ENCODE measurements at places on chromosomes 6 and 20.

GRCh38 chr20:23415959-23416583, 5.2 kb downstream of the NAPB start:
- no peak for DNase-seq

- no peak for DNase-seq
Measured at GRCh38 chr6:112899541-112899940, 552.4 kb downstream of the RFPL4B start.

GRCh38 chr20:23326774-23327173, 23.8 kb upstream of the NXT1 start:
- no peak for DNase-seq

DNA sequence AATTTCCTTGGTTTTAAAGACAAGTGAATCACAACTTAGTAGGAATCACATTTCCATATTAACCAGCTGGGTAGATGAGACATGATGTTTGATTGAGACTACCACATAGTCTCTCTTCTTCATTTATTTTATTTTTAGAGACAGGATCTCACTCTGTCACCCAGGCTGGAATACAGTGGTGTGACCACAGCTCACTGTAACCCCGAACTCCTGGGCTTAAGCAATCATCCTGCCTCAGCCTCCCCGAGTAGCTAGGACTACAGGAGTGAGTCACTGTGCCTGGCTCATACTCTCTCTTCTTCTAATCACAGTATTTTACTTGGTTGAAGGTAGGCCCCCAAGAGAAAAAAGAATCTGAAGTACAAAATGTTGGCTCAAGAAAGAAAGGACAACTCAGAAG, 80.2 kb upstream of the ASF1A start:
- peak; percentile 17 for DNase-seq

DNA sequence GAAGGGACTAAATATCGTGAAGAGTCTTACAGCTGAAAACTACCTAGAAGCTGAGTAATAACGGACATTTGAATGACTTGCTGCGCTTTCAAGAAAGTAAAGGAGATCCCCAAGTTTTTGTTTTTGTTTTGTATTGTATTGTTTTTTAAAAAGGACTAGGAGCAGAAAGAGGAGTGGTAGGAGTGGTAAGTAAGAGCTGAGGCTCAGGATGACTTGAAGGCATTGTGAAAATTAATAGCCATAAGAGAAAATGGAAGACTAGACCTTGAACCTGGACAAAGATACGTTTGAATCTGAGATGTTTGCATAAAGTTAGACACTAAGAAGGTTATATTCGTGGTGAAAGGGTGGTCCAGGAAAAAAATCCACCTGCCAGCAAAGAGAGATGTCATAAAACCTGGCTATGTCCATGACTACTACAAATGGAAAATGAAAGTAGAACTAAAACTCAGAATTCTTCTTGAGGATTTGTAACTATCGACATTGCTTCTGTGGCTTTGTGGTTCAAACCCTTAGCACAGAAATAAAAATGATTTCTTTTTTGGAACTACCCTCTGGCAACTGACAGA, 824.8 kb upstream of the FLRT3 start:
- DNase-seq, result no peak

GRCh38 chr20:62133864-62134263, 9.3 kb downstream of the PSMA7 start:
- no peak for DNase-seq

GRCh38 chr20:44618318-44618731, 33.2 kb downstream of the ADA start:
- peak; percentile 74 for DNase-seq

- DNase-seq, result no peak
Measured at GRCh38 chr6:26252077-26252472, 112.9 kb upstream of the BTN3A2 start.

DNA sequence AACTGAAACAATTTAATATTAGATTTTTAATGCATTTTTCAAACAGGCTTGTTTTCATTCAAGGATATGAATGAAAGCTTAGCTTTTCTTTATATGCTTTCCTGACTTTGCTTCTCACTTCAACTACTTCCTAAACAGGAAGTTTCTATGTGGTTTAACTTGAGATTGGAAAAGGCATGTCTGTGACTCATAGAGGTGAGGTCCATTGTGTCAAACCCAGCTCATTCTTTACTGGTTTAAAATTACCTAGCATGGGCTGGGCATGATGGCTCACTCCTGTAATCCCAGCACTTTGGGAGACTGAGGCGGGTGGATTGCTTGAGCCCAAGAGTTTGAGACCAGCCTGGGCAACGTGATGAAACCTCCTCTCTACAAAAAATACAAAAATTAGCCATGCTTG, 34.4 kb downstream of the EFHC1 start:
- no peak for DNase-seq

DNA sequence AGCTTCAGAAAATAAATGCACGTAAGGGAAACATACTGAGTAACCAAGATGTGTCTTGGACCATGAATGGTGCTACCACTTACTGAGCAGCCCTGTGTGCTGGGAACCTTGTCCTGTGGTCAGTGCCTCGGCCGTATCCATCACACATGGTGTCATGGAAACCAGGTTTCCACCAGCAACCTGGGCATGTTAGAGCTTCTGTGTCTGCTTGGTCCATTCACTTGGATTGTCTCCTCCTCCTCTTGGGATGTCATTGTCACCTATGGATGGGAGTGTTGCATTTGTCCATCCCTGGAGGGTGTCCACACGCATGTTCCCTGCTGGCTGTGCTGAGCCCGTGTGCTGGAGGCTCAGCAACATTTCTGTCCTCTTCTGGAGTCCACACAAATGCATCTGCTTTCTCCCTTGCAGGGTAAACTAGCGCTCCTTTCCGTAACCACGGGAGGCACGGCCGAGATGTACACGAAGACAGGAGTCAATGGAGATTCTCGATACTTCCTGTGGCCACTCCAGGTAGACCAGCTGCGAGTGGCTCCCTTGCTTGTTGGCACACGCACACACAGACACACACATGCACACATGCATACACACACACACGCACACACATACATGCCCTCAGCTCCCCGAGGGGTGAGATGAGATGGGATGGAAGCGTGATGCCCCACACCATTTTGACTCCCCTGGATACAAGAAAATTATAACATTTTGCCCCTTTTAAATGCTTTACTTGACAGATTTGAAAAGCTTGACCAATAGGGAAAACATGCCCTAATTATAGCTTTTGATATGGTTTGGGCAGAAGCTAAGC, 17.0 kb downstream of the NQO2 start:
- no peak for DNase-seq

All from CD4-positive, alpha-beta T cell treated with Interleukin-17A for 4 hours (primary cell).